HCT116 (cell line): ENCODE measurements at places on chromosomes 2 and 18.

DNA sequence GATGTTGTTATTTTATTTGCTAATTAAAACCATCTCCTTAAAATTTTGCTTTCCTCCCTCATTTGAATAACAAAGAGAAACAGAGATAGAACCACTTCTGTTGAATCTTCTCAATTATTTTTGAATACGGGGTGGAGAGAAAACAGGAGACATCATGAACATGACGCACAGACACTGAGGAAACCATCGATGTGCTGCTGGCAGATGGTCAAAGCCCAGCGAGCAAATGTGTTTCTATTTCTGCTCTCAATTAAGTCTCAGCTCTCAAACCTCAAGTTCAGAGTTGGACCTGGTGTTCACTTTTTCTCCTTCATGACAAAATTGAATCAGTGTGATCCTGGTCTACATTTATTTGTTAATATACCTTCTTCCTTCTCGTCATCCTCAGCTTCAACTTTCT lies 36.1 kb upstream of the TWIST2 start:
- no peak for DNase-seq

DNA sequence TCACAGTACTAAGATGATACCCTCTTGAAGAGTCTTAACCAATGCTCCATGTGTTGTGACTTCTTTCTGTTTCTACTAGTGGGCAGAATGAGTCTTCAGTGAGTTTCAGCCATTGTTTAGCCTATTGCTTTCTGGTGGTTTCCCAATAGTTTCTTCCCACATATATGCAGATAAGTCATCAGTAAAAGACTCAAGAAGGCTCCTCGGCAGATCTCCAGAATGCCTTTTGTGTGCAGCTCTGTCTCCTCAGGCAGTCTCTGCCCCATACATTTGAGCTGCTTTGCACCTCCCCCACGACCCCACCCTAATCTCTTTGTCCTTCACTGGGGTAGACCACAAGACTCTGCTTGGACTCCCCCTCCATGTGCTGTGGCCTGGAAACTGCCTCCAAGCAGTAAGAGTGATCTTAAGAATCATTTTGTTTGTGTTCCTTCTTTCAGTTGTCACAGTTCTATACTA lies 71.6 kb upstream of the CHRNA1 start:
- no peak for DNase-seq

- DNase-seq = no peak
Measured at GRCh38 chr2:45177870-45178269, 168.6 kb upstream of the SIX2 start.

- no peak for DNase-seq
Measured at GRCh38 chr18:68263481-68263880, 451.4 kb downstream of the TMX3 start.

- DNase-seq = no peak
Measured at GRCh38 chr2:40488927-40489677, 37.2 kb upstream of the SLC8A1 start.

- no peak for DNase-seq
Measured at GRCh38 chr2:179335732-179336131, 71.1 kb upstream of the SESTD1 start.

- no peak for DNase-seq
Measured at GRCh38 chr2:239912938-239913635, 112.1 kb downstream of the NDUFA10 start.

GRCh38 chr18:52395146-52395852 lies 55.3 kb downstream of the DCC start:
- no peak for DNase-seq

DNA sequence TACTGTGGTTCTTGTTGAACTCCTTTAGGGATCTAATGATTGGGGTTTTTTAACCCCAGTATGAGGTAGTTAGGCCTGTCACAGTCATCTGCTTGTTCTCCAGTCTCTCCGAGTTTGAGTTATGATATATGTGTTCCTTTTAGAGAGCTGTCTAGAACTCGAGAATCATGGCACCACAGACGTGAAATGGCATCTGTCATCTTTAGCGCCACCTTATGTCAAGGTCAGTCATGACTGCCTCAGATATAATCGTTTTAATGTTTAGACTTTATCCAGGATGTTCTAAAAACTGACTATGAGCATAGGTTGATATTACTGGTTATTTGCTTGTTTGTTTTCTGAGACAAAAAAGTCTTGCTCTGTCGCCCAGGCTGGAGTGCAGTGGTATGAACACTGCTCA lies 112.2 kb downstream of the CEP192 start:
- peak; percentile 4 for DNase-seq

GRCh38 chr2:198059800-198060199 lies 255.4 kb downstream of the PLCL1 start:
- no peak for DNase-seq

DNA sequence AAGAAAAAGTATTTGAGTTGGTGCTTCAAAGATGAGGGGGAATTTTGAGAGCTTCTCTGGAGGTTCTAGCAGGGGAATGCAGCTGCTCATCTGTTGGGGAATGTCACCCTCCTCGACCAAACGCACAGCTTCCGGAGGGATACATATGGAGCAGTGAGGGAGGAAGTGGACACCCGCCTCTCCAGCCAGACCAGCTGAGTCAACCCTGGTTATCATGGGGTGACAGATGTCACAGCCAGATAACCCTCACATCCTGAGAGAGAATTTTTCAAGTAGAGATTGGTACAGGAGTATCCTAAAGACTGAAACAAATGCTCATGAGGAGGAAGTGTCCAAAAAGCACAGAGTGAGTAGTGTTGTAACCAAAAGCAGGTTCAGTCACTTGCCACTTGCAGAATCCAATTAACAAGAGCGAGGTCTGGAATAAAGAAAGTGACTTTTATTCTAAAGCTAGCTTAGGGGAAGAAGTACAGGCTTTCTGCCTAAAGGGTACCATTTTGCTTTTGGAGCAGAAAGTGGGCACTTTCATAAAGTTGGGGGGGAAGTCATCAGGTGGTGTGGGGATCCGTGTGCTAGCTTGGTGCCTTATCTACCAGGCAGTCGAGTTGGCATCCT lies 395.2 kb downstream of the RAD51AP2 start:
- DNase-seq = no peak

DNA sequence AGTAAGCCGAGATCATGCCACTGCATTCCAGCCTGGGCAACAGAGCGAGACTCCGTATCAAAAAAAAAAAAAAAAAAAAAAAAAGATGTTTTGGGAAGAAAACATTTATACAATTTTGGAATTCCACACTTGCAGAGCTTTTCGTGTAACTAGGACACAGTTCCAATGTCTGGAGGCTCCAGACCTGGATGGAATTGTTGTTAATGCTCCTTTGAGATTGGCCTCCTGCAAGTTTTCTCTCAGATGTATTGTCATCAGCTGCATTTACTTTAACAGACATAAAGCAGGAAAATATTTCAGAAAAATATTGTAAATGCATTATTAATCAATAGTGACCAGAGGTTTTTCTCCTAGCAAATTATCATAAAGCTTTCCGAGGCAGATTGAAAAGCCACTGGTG lies 124.1 kb downstream of the RBM43 start:
- DNase-seq = no peak

DNA sequence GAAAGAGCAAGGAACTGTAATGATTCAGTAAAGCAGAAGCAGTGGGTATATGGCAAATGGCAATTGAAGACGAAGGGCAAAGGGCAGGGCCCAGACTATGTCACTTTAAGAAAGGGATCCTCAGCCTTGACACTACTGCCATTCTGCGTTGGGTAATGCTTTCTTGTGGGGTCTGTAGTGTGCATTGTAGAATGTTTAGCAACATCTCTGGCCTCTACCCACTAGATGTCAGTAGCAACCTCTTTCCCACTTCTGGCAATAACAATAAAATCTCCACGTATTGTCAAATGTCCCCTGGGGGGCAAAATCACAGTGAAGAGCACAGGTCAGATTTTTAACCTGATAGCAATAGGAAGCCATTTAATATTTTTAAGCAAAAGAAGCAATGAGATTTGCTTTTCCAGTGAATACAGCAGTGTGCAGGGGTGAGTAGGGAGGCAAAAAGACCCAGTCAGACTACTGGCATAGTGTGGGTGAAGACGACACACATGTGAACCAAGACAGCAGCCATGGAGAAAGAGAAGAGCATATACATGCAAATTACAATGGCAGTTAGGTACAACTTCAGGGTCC lies 209.5 kb downstream of the DYM start:
- no peak for DNase-seq

- no peak for DNase-seq
Measured at GRCh38 chr2:82853299-82853698, 1605.8 kb downstream of the SUCLG1 start.

DNA sequence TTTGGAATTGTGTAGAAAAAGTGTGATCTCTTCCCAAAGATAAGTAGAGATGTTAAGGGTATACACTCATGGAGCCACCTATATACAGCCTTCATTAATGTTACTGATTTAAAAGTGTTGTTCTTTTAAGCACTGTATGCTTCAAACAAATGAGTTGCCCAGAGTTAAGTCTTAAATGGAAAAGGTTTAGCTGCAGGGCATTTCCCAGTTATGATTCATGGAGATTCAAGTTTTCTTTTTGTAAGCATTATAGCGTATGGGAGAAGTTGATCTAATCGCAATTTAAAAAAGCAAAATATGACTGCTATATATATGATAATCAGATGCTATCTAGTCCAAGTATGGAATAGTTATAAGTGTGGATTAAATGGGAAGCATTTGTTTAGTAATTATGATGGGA lies 4.8 kb downstream of the PDK1 start:
- no peak for DNase-seq

GRCh38 chr2:25824216-25824615 lies 54.1 kb downstream of the ASXL2 start:
- no peak for DNase-seq

DNA sequence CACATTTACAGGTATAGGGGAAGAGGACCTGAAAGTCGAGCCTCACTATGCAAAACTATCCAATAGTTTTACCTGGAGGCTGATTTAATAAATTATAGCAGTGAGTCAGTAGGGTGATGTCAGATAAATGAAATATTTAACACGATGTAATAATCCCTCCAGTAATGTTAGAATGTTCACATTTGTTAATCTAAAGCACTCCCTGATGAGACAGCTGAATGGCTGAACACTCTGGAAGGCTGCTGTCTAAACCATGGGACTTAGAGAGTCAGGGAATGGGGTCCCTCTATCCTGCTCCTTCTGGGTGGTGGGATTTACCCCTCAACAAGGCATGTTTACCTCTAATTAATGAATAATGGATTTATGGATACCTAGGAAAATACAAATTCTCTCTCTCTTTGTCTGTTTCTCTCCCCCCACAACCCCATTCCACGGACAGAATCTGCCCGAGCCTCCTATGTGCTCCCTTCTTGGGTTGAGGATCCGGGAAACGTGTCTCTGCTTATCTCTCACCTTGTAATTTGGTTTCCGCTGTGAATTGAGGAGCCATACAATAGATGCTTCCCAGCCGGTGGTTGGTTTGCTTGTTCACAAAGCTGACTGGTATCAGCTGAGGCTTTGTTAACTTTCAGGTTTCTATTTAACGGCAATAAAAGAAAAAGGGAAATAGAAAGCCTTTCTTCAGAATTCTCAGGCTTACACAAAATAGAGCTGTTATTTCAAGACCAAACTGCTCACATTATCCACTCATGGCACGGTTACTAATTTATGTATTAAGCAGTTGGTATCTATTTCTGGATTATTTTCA lies 25.9 kb downstream of the LRRC30 start:
- DNase-seq = no peak

DNA sequence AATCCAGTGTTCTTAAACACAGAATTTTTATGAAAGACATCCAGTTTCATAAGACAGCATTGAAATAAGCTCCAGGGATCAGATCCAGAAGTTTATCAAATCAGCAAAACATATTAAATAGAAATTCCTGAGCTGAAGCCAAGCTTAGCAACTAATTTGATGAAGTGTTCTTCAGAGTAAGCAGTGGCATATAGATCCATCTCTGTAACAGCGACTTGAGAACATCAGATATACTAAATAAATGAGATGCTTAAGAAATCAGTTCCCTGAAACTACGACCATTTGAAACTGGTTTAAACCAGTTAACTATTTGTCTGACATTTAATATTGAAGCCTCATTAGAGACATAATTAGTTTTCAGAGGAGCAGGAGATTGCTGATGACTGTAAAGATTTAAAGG lies 34.1 kb downstream of the PPP1R1C start:
- DNase-seq = no peak

GRCh38 chr18:49230326-49230725 lies 230.1 kb downstream of the DYM start:
- no peak for DNase-seq

DNA sequence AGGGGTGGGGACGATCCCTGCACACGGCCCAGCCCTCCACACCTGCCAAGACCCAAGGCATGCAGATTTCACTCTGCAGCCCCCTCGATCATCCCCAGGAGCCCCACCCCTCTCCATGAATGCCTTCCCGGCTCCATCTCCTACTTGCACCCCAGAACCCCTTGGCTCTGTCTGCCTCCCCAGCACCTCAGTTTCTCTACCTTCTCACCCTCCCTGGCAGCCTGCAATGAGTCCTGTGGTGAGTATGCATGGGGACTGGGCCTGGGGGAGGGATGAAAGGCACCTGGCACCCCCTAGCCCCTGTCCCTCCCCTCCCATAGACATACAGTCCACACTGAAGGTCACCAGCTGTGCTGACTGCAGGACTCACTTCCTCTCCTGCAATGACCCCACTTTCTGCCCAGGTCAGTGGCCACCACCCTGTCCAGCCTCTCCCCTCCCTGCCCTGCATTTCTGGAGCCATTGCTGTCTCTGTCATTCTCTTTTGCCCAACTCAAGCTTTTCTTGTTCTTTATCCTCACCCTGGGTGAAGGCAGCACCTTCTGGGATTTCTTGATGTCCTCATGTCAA lies 1.0 kb downstream of the TEX51 start:
- DNase-seq = no peak

DNA sequence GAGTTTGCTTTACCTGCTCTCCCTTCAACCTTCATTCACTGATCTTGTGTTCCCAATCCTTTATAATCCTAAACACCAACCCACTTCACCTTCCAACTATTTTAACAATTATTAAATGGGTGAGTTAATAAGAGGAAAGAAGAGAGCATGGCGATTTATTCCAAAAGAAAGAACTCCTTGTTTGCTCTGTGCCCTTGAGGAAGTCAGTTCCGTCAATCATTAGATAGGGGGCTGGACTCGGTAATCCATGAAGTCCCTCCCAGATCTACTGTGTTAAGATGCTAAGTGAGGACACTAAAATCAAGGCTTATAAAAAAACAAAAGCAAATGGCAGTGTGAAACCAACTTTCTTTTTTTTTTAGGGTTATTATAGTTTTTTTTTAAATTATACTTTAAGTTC lies 589.9 kb downstream of the XIRP2 start:
- no peak for DNase-seq

GRCh38 chr18:67476585-67476984 lies 39.9 kb downstream of the DSEL start:
- DNase-seq = no peak

DNA sequence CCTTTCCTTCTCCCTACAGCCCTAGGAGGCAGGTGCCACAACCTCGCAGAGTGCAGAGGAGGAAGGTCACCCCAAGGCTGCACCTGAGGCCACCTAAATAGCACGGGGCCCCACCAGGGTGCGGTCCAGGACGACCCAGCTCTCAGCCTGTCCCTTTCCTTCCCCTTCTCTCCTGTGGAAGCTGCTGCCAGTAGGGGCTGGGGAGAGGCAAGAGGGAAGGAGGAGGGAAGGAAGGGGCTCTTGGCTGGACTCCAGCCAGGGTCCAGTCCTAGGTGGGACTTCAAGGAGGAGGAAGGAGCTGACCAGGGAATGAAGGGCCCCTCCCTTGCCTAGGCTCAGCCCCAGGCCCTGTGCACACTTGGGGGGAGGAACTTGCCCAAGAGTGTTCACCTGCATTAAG lies 11.1 kb downstream of the CRACDL start:
- DNase-seq = no peak

GRCh38 chr2:102436323-102436722 lies 13.4 kb downstream of the IL18RAP start:
- DNase-seq = no peak
